ENCODE measurements at places on chromosomes 7 and 10. TPM values are rescaled to one million over a fixed set of nuclear protein-coding genes. Genes with fewer than 3 reads are reported as not detected.

- H3K27me3 ChIP-seq, result no peaks in the 10 kb centered on the region
- H3K4me1 ChIP-seq, result no peaks in the 10 kb centered on the region
- H3K27ac ChIP-seq, result no peak overlapping the region
- peaks cover 2% of the 10 kb centered on the region for H3K36me3 ChIP-seq
Measured at GRCh38 chr10:59771162-59771807, 18.0 kb upstream of the MRLN start.

DNA sequence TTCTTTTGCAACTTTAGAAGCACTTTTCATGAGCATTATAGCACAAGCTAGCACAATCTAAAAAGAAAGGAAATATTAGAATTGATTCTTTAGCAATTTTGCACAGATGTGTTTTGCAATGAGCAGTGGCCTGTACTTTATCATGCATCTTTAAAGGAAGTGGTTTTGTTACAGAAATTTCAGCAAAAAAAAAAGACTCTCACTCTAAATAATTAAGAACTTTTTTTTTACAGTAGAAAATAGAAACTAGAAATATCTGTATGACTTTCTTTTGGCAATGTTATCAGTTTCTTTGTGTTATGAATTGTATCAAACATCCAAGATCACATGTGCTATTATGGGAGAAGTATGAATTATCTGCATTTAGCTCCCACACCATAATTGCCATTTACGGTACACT, 195.7 kb upstream of the KLF6 start:
- no peak for DNase-seq
- H3K36me3 ChIP-seq, result peaks cover 7% of the 10 kb centered on the region
- H3K27ac ChIP-seq, result no peak overlapping the region
- no peaks in the 10 kb centered on the region for H3K27me3 ChIP-seq

GRCh38 chr7:46848311-46848710, 733.6 kb downstream of the TNS3 start:
- no peaks in the 10 kb centered on the region for H3K4me1 ChIP-seq
- no peak overlapping the region for H3K27ac ChIP-seq
- H3K4me3 ChIP-seq, result no peak overlapping the region

SEMA3E gene
- not detected for total RNA-seq

SLC16A9 gene
- 2.4 TPM for total RNA-seq

AGAP6 gene
- 13.6 TPM for total RNA-seq

- no peak overlapping the region for H3K4me3 ChIP-seq
- H3K27ac ChIP-seq, result no peak overlapping the region
- peaks cover 9% of the 10 kb centered on the region for H3K4me1 ChIP-seq
- no peak for DNase-seq
- H3K36me3 ChIP-seq, result no peaks in the 10 kb centered on the region
Measured at GRCh38 chr10:103513380-103514060, 20.0 kb downstream of the NEURL1 start.

DNA sequence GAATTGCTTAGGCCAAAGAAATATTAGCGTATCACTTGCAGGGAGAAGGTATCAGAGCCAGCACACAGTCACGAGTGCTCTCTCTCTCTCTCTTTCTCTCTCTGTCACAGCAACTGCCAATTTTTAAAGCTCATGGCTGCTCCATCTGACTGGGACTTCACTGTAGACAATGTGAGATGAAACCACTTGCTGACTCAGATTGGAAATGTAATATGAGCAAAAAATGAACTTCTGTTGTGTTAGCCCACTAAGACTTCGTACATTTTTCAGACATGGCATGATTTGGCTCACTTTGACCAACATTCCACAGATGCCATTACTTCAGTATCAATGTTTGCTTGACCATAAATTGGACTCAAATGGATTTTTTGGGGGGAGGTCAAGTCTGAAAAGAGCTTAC, 68.1 kb downstream of the DGKB start:
- no peaks in the 10 kb centered on the region for H3K36me3 ChIP-seq
- no peaks in the 10 kb centered on the region for H3K4me1 ChIP-seq
- no peak for DNase-seq

GRCh38 chr10:5034588-5034987, 30.9 kb upstream of the AKR1C2 start:
- H3K27ac ChIP-seq, result no peak overlapping the region
- no peak overlapping the region for H3K4me3 ChIP-seq
- no peaks in the 10 kb centered on the region for H3K27me3 ChIP-seq
- H3K36me3 ChIP-seq, result peaks cover 4% of the 10 kb centered on the region

REEP3 gene
- total RNA-seq, result 20.7 TPM

DNA sequence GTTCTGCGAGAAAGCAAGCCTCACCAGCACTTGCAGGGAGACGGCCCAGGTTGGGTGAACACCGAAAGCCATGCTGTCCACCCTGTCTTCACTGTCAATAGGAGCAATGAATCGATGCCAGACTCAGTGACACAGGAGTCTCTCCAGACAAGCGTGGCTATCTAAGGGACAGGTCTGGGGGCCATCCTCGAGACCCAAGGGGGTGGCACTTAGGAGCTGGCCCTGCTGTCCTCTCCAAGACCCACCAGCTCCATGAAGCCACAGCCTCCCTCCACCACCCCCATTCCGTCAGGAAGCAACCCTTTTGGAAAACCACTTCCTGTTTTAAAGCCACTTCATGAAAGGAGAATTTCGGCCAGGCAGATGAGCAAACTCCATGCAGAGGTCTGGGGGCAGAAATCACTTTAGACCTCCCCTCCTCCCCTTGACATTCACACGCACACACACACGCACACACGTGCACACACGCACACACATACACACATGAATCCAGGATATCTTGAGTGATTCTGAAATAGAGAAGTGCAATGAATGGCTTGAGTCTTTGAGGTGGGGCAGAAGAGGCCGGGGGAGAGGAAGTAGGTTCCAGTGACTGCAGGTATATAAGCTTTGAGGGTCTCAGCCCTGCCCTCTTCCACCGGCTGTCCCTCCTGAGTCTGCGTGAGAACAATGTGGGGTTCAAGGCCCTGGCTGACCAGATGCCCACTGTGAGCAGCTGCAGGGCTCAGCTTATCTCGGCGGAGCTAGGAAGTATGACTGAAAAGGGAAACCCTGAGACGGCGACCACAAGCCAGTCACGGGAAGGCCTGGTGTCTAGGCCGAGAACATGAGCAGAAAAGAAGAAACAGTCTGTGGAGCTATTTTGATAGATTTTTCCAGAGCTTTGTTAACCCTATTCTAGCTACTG, 25.0 kb downstream of the RGS10 start:
- peak overlapping the region; percentile 56 for H3K4me3 ChIP-seq
- H3K4me1 ChIP-seq, result peaks cover 86% of the 10 kb centered on the region
- H3K27me3 ChIP-seq, result no peaks in the 10 kb centered on the region
- peaks cover 54% of the 10 kb centered on the region for H3K36me3 ChIP-seq
- H3K27ac ChIP-seq, result peak overlapping the region; percentile 95

STOX1 gene
- total RNA-seq, result 0.35 TPM

DNA sequence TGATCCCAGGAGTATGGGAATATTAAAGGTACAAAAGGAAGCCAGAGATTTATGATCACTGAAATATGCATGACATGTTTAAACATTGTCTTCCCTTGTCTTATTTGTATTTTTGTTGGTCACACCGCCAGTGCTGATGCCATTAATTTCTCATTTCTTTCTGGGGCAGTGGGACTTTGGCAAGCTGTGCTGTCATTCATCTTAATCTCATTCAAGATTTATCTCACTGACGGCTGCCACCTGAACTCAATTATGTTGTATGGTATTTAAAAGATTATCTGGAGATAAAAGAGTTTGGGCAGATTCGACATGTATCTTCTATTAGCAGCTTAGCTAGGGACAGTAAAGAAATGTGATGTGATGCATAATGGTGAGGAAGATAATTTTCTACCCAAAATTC, 284.9 kb upstream of the PLXDC2 start:
- H3K36me3 ChIP-seq, result no peaks in the 10 kb centered on the region
- no peaks in the 10 kb centered on the region for H3K4me1 ChIP-seq
- H3K4me3 ChIP-seq, result no peak overlapping the region
- no peak overlapping the region for H3K27ac ChIP-seq
- no peaks in the 10 kb centered on the region for H3K27me3 ChIP-seq

DNA sequence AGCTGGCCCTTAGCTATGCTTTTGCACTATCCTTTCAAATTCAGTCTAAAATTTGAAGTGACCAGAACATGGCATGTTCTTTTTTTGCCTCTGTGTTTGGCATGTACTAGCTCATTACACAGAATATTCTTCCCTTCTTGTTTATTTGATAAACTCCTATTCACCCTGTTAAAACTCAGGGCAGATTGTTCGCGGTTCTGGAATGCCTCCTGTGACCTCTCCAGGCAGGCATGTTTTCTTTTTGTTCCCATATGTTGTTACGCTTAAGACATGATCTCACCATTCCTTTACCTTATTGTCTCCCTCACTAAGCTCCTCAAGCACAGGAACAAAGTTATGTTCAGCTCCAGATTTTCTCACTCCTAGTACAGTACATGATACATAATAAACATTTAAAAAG, 181.7 kb downstream of the CCSER2 start:
- H3K27me3 ChIP-seq, result no peaks in the 10 kb centered on the region
- H3K4me3 ChIP-seq, result no peak overlapping the region
- H3K4me1 ChIP-seq, result no peaks in the 10 kb centered on the region
- H3K36me3 ChIP-seq, result peaks cover 5% of the 10 kb centered on the region

GRCh38 chr7:82729172-82730030, 285.8 kb upstream of the CACNA2D1 start:
- no peaks in the 10 kb centered on the region for H3K4me1 ChIP-seq
- DNase-seq, result no peak
- H3K4me3 ChIP-seq, result no peak overlapping the region
- no peaks in the 10 kb centered on the region for H3K36me3 ChIP-seq

DNA sequence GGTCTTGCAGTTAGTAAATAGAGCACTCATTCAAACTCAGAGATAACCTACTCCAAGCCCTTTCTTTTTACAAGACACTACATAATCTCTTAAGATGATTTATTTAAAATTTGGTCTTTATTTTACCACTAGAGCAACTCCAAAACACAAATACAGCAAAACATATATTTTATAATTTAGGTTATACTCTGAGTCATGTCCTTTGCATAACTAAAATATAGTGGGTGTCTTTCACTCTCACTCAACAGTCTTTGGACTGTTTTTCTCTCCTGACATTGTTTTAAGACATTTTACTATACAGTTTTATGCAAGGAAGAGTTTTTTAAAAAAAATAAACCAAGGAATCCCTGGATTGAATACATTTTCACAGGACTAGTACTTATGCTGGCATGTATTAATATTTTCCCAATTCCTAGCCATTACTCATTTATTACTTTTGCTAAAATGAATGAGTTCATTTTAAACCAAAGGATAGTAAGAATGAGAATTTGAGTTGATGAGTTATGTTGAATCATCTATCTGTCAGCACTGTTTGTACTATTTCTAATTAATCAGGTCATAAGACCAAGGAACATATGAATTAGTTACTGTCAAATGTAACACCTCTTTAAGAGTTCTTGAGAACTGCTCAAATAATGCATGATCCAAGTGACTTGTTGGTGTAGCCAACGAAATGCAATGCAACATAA, 303.1 kb upstream of the FZD1 start:
- H3K36me3 ChIP-seq, result no peaks in the 10 kb centered on the region
- no peaks in the 10 kb centered on the region for H3K27me3 ChIP-seq
- H3K4me1 ChIP-seq, result no peaks in the 10 kb centered on the region
- DNase-seq, result no peak

FGFBP3 gene
- 3.9 TPM for total RNA-seq

- DNase-seq, result no peak
- H3K4me3 ChIP-seq, result no peak overlapping the region
- peaks cover 2% of the 10 kb centered on the region for H3K4me1 ChIP-seq
- H3K27me3 ChIP-seq, result peaks cover 89% of the 10 kb centered on the region
- no peak overlapping the region for H3K27ac ChIP-seq
- no peaks in the 10 kb centered on the region for H3K36me3 ChIP-seq
Measured at GRCh38 chr10:100723770-100724530, 21.4 kb upstream of the PAX2 start.

DNA sequence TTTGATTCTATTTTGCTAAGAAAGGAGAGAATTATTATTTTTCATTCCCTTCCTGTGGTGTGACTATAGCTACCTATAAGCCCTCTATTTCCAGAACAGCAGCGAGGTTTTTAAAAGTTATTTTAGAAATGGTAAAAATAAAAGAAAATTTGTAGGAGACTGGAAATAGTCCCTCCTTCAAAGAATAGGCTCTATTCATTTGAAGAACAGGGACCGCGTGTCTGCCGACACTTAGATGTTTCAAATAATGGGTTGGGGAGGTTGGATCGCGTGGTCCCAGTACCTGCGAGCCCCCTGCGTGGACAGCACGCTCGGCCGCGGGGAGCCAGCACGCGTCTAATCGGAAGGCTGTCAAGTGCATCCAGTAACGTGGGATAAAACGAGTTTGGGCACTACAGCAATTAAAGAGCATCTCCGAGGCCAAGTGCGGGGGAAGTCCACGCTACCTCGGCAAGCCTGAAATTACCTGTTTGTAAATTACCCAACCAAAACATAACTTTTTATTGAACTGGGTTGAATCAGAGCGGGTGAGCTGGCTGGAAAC, 1.0 kb downstream of the CACNA2D1 start:
- no peak overlapping the region for H3K27ac ChIP-seq
- H3K4me1 ChIP-seq, result peaks cover 4% of the 10 kb centered on the region
- no peak for DNase-seq
- H3K36me3 ChIP-seq, result no peaks in the 10 kb centered on the region

- H3K27ac ChIP-seq, result peak overlapping the region; percentile 34
- no peak overlapping the region for H3K4me3 ChIP-seq
- peaks cover 4% of the 10 kb centered on the region for H3K27me3 ChIP-seq
- H3K36me3 ChIP-seq, result no peaks in the 10 kb centered on the region
Measured at GRCh38 chr10:61784354-61785133, 117.0 kb upstream of the ARID5B start.

ACSM6 gene
- total RNA-seq, result not detected

GRCh38 chr10:79063071-79063491, 5.7 kb upstream of the ZMIZ1 start:
- H3K36me3 ChIP-seq, result no peaks in the 10 kb centered on the region
- no peaks in the 10 kb centered on the region for H3K27me3 ChIP-seq
- peaks cover 21% of the 10 kb centered on the region for H3K4me1 ChIP-seq

GRCh38 chr10:127649642-127650041, 87.3 kb upstream of the FOXI2 start:
- no peaks in the 10 kb centered on the region for H3K36me3 ChIP-seq
- no peaks in the 10 kb centered on the region for H3K4me1 ChIP-seq
- H3K27ac ChIP-seq, result no peak overlapping the region
- no peak for DNase-seq
- no peaks in the 10 kb centered on the region for H3K27me3 ChIP-seq

DNA sequence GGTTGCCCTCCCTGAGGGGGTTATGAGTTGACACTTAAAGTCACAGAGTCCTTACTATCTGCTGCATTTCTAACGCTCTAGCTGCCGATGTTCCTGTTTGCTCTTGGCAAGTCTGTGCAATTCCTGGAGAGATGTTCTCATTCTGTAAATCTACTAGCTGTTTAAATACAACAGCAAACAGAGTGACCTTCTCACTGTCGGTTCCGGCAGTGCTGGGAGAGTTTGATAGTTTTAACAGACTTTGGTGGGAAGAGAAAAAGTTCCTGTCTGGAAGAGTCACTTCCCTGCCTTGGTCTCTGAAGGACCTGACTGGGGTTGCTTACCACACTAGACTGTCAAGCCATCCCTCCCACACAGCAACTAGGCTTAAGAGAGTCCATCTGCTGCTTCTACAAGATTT, 63.3 kb upstream of the ELMO1 start:
- no peak for DNase-seq
- no peaks in the 10 kb centered on the region for H3K27me3 ChIP-seq
- H3K36me3 ChIP-seq, result no peaks in the 10 kb centered on the region
- H3K27ac ChIP-seq, result no peak overlapping the region
- H3K4me3 ChIP-seq, result no peak overlapping the region

Data from activated naive CD8-positive, alpha-beta T cell treated with anti-CD3 and anti-CD28 coated beads for 36 hours (primary cell).